Natural killer cell treated with Interleukin-12 subunit alpha and Interleukin-12 subunit beta and Interleukin-15 and Interleukin-18, amount 100 ng/mL, for 72 hours (primary cell): ENCODE measurements at places on chromosomes 1 and 21. TPM values are rescaled to one million over a fixed set of nuclear protein-coding genes. Genes with fewer than 3 reads are reported as not detected.

The FMO2 gene
- total RNA-seq, result not detected

The DNAJC6 gene
- total RNA-seq, result 10.0 TPM

DNA sequence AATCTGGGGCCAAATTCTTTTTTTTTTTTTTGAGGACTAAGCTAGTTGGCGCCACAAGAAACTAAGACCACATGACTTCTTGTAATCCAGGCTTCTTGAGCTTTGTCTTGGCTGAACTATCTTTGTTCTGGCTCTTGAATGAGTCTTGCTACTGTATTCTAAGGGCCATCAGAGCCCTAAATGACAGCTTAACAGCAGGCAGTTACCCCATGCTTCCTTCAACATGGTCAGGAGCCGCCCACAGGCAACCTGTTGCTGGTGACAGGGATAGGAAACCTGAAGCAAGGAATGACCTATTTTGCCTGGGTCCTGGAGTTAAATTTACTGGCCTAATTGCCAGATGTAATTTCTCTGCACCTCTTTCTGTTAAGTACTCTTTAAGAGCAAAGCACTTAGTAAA, 188.2 kb upstream of the PLXNA2 start:
- no peak overlapping the region for H3K27ac ChIP-seq
- DNase-seq, result no peak
- H3K4me1 ChIP-seq, result no peaks in the 10 kb centered on the region
- no peak overlapping the region for H3K4me3 ChIP-seq
- no peaks in the 10 kb centered on the region for H3K36me3 ChIP-seq

The OR2L2 gene
- 0.12 TPM for total RNA-seq

DNA sequence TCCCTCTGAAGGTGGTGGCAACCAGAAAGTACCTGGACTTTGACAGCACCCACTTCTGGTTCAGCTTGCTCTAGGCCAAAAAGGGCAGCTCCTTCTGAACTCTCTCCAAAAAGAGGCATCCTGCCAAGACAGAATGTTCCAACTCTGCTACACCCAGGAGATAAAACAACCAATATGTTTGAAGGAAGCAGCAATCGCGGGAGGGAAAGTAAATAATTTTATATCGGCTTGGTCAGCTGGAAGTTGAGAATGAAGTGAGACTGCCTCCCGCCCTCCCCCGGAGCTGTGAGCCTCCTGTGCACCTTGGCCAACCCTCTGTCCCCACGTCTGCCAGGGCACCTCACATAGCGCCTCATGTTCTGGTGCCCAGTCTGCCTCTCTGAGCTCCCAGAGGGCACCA, 130.3 kb upstream of the ATP1A1 start:
- no peak for DNase-seq
- H3K4me3 ChIP-seq, result no peak overlapping the region
- no peak overlapping the region for H3K27ac ChIP-seq
- H3K4me1 ChIP-seq, result no peaks in the 10 kb centered on the region

GRCh38 chr1:224579526-224579925, 36.6 kb upstream of the CNIH3 start:
- H3K36me3 ChIP-seq, result peaks cover 9% of the 10 kb centered on the region
- peaks cover 50% of the 10 kb centered on the region for H3K27me3 ChIP-seq
- H3K4me1 ChIP-seq, result no peaks in the 10 kb centered on the region
- H3K4me3 ChIP-seq, result no peak overlapping the region
- no peak for DNase-seq
- no peak overlapping the region for H3K27ac ChIP-seq

The LORICRIN gene
- total RNA-seq, result not detected

GRCh38 chr1:239025223-239025622, 361.1 kb upstream of the CHRM3 start:
- H3K36me3 ChIP-seq, result no peaks in the 10 kb centered on the region
- no peaks in the 10 kb centered on the region for H3K27me3 ChIP-seq
- no peak overlapping the region for H3K4me3 ChIP-seq
- no peak overlapping the region for H3K27ac ChIP-seq
